ENCODE measurements at places on chromosomes 5 and 9.

DNA sequence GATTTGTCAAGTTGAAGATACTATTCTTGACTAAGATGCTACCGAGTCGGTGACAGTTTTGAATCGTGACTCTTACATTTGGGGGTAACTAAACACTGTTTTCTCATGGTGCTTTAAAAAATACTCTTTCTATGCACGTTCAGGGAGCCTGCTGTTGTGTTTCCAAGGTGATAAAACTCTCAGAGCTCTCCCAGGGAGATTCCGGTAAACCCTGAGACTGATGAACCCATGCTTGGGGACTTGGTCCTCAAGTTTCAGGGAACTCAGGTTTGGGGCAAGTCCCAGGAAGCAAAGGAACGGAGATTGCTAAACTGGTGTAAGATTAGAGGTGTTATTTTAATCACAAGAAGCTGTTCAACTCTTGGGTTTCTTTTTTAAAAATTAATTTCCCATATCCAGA lies 1.4 kb downstream of the GDA start:
- DNase-seq, result no peak

GRCh38 chr9:6811436-6811835 lies 53.7 kb downstream of the KDM4C start:
- DNase-seq, result peak; percentile 15

- peak; percentile 82 for DNase-seq
Measured at GRCh38 chr5:65927503-65928321, 1.3 kb downstream of the ERBIN start.

GRCh38 chr9:105710638-105711037 lies 16.3 kb downstream of the TMEM38B start:
- DNase-seq, result no peak

- DNase-seq, result no peak
Measured at GRCh38 chr9:26263478-26263877, 585.2 kb upstream of the TUSC1 start.

DNA sequence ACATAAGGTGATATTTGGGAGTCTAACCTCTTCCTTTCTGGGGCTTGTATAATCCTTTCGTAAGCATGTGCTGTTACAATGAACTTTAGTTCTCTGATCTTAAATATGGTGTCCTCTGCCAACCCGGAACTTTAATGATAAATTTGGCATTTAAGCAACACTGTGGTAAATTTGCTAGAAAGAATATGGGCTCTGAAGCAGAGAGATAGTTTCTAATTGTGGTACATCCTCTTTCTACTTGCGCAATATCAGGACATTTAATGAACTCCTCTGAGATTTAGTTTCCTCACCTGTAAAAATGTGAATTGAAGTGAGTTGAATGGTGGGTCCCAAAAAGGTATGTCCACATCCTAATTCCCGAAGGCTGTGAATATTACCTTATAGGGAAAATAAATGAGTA lies 364.7 kb downstream of the CAAP1 start:
- DNase-seq, result no peak

- no peak for DNase-seq
Measured at GRCh38 chr9:131323629-131324028, 34.1 kb downstream of the PLPP7 start.

DNA sequence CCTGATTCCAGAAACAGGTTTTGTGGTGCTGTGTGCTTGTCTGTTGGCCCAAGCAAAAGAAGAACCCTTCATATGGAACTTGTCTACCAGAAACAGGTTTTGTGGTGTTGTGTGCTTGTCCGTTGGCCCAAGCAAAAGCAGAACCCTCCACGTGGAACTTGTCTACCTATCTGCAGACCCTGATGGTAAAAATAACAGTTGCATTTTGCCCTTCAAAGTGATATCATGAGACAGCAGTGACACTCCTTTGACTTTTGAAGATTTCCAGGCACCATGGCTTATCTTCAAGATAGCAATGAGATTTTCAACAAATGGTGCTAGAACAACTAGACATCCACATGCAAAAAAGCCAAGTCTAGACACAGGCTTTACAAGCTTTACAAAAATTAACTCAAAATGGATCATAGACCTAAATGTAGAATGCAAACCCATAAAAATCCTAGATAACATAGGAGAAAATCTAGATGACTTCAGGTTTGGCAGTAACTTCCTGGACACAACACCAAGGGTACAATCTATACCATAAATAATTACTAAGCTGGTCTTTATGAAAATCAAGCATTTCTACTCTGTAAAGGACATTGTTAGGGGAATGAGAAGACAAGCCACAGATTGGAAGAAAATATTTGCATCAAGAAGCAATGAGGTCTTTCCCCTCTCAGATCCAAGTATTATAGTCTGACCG lies 16.8 kb downstream of the MACROH2A1 start:
- no peak for DNase-seq

- DNase-seq, result no peak
Measured at GRCh38 chr9:129328355-129329042, 150.4 kb upstream of the IER5L start.

GRCh38 chr5:9544502-9545135 lies 1.3 kb downstream of the SEMA5A start:
- peak; percentile 81 for DNase-seq

- DNase-seq, result peak; percentile 54
Measured at GRCh38 chr5:181189363-181189961, 15.5 kb downstream of the TRIM7 start.

DNA sequence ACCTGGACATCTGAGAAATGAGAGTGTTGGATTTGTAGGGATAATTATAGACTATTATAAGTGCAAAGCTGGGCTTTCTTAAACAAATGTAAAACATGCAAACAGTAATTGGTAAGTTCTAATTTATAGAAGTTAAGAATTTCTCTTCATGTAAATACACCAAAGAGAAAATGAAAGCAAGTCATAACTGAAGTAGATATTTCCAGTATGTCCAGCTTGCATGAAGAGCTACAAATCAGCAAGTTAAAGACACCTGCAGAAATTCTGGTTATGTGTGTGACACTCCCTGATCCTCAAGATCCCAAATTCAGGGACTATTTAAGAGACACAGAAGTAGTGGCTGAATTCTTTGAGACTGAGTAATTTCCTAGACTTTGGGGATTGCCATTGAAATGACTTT lies 308.9 kb downstream of the TLE4 start:
- no peak for DNase-seq

DNA sequence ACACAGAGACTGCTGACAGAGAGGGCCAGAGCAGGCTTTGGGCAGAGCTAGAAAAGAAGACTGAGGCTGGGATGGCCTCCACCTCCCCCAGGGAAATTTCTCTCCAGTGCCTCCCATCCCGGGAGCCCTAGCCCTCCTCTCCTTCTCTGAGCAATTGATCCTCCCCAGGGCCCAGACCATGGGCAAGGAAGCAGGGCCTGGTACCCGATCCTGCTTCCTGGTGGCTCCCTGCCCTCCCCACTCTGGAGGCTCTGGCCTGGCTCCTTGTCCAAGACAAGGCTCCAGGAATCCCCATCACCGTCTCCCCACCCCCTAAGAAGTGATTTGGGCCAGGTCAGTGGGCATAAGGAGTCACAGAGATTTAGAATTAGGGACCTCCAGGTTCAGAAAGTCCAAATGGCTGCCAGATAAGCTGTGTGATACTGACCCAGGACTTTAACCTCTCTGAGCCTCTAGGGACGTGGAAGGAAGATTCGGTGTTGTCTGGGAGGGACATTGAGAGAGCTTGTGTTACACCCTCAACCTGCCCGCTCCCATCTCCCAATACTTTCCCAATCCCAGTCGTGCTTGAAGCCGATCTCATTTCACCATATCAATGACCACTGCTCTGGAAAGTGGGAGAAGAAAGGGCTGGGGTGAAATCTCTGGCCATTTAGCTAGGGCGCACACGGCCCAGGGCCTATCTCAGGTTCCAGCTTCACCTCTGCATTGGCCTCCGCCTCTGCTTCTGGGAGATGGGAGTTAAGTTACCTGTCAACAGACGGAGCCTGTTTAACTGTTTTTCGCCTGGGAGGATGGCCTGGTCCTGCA lies 25.8 kb upstream of the KIF12 start:
- DNase-seq, result no peak

All from iris pigment epithelial cell (primary cell).